ENCODE measurements at places on chromosomes 12 and 14.

- no peak for DNase-seq
Observed at GRCh38 chr12:119292893-119293630, 41.5 kb upstream of the CCDC60 start.

GRCh38 chr12:40194846-40195245 lies 30.0 kb upstream of the LRRK2 start:
- peak; percentile 33 for DNase-seq

- no peak for DNase-seq
Observed at GRCh38 chr12:117130801-117131200, 31.6 kb upstream of the TESC start.

GRCh38 chr14:99036611-99037293 lies 235.2 kb downstream of the BCL11B start:
- peak; percentile 90 for DNase-seq

DNA sequence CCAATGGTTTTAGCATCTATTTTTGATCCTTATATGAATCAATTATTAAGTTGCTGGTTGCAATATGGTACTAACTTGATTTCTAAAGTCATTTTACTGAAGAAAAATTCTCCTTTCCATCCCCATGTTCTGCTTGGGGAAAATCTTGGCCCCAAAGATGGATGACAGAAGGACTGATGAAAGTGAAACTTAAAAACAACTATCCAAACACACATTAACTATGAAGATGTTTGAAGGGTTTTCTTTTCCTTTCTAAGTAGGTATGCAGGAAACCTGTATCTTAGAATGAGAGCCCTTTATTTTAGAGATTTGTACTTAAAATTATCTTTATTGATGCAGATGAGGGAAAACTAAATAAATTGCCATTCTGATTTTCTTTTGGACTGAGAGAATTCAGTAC lies 5.9 kb downstream of the C12orf71 start:
- no peak for DNase-seq

DNA sequence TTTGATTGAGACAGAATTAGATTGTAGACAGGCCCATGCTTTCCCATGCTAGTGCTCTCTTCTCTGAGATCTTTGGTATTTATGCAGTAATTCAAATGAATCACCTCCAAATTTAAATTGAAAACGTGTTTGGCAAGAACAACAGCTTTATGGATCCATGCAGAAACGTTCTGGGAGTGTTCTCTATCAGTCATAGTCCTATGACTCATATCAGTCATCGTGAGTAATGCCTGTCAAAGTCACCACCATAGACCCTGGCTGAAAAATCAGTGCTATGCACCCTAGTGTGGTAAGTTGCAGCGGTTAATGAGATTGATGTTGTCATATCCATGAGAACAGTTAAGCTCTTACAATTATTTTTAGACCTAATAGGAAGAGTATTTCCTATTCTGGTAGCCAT lies 90.1 kb upstream of the FOXG1 start:
- DNase-seq: no peak

GRCh38 chr14:73422515-73422914 lies 35.8 kb downstream of the NUMB start:
- no peak for DNase-seq

GRCh38 chr12:106174876-106175275 lies 36.1 kb upstream of the NUAK1 start:
- DNase-seq: no peak

DNA sequence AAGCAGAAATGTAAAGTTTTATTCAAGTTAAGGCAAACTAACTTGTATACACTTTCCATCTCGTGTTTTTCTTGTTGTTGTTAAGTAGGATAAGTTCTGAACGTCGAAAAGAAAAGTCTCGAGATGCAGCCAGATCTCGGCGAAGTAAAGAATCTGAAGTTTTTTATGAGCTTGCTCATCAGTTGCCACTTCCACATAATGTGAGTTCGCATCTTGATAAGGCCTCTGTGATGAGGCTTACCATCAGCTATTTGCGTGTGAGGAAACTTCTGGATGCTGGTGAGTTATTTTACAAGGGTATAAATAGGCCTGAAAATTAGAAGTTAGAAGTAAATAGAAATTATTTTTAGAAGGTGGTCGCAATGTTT lies 25.0 kb downstream of the HIF1A start:
- DNase-seq: no peak

GRCh38 chr12:47980197-47980596 lies 16.8 kb downstream of the TMEM106C start:
- no peak for DNase-seq
